ENCODE measurements at places on chromosomes 11 and 22. TPM values are rescaled to one million over a fixed set of nuclear protein-coding genes. Genes with fewer than 3 reads are reported as not detected.

OR52H1 gene
- total RNA-seq = not detected

GRCh38 chr11:17733261-17733660 is 1.3 kb upstream of the KCNC1 start:
- no peak overlapping the region for H3K4me3 ChIP-seq
- no peak overlapping the region for H3K27ac ChIP-seq
- no peaks in the 10 kb centered on the region for H3K36me3 ChIP-seq
- peaks cover 4% of the 10 kb centered on the region for H3K4me1 ChIP-seq

DNA sequence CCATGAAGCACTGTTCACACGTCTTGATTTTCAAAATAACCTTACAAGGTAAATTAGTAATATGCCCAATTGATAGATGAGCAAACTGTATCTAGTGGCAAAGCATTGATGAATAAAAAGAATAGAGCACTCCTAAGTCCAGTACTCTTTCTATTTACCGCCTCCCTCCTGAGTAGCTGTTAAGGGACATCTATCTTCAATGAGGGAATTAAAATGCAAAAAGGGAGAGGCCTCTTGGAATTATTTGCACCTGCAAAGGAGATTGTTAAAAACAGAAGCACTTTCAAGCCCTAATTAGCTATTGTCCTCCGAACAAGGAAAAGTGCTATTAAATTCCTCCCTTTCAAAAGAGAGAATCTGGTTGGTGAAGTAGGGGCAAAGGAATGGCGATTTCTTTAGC is 6.8 kb upstream of the GALNT18 start:
- H3K27me3 ChIP-seq = peaks cover 45% of the 10 kb centered on the region
- H3K27ac ChIP-seq = no peak overlapping the region
- no peak for DNase-seq
- no peaks in the 10 kb centered on the region for H3K36me3 ChIP-seq
- H3K4me1 ChIP-seq = no peaks in the 10 kb centered on the region

DNA sequence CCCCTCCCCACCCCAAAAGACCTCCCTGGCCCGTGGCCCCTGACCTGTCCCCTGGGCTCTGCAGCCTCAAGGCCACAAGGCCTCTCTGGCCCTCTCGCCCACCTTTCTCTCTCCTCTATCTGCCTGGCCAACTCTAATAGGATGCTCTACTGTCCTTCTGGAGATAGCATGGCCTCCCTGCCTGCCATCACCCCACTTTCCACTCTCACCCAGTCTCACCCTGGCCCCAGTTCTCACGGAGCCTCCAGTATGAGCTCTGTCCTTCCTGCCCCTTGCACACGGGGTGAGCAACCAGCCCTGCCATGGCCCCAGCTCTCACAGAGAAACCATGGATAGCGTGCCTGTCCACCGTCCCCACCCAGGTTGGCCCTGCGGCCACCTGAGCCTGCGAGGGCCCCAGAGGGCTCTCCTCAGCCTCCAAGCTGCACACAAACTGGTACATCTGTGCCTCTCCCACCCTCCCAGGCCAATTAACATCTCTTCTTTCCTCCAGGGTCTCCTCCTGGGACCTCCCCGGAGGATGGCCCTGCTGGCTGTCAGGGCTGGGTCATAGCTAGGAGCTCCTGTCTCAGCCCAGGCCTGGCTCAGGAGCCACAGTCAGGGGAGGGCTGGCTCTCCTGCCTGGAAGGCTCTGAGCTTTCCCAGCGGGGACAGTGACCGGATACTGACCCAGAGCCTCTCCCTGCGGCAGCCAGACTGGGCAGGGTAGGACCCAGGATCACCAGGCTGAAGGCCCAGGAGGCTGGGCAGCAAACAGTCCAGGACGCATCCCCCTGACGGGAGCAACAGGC is 22.3 kb downstream of the RTN4R start:
- peaks cover 24% of the 10 kb centered on the region for H3K4me1 ChIP-seq
- no peaks in the 10 kb centered on the region for H3K36me3 ChIP-seq
- no peaks in the 10 kb centered on the region for H3K27me3 ChIP-seq
- no peak overlapping the region for H3K4me3 ChIP-seq
- no peak for DNase-seq

- H3K4me1 ChIP-seq = no peaks in the 10 kb centered on the region
- no peak for DNase-seq
- H3K27me3 ChIP-seq = no peaks in the 10 kb centered on the region
- no peak overlapping the region for H3K4me3 ChIP-seq
- no peaks in the 10 kb centered on the region for H3K36me3 ChIP-seq
Observed at GRCh38 chr22:27686534-27686933, 115.0 kb downstream of the MN1 start.

DNA sequence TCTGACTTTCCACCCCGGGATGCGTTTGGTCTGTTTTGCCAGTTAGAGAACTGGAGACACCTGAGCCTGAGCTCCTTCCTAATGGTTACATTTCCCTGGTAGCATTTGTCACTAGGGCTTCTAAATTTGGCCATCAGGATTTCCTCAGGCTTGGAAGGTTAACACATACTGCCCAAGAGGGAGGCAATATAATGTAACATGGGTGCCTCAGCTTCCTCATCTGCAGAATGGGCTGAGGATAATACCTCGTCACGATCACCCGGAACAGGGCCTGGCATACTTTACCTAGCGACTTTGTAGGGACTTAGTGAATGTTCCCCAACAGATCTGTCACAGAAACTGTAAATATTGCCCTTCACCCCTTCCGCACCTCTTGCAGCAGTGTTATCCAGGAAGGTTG is 11.3 kb downstream of the IL17RA start:
- H3K36me3 ChIP-seq = peaks cover 60% of the 10 kb centered on the region
- DNase-seq = no peak
- H3K4me1 ChIP-seq = peaks cover 79% of the 10 kb centered on the region
- H3K27me3 ChIP-seq = no peaks in the 10 kb centered on the region
- H3K27ac ChIP-seq = no peak overlapping the region
- H3K4me3 ChIP-seq = no peak overlapping the region

DNA sequence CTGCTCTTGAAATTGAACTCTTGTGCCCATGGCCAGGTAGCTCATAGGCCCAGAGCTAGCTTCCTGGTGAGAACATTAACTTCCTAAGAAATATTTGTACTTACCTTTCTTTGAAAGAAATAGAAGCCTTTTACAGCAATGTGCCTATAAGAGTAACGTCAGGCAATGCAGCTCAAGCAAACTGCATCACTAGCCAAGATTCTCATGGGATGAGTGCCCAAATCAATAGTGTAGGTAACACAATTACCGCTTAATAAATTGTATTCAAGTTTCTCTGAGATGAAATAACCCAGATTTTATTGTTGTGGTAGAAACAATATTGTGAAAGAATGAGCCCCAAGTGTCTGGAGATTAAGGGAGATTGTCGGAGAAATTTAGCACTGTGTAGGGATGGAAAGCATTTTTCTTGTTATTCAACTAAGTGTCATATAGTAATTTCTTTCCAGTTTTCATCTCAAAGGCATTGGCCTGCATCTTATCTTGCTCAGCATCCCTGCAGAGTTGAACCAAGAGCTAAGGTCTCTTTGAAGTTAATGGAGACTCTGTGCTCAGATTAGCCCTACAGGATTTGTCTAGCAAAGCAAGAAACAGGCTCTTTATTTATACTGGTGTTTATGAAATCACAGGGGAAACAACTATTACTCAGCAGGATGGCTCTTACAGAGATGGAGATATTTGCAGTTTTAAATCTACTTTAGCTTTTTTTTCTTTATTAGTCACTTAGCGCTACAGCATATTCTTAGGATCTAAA is 321.0 kb upstream of the PDGFD start:
- no peaks in the 10 kb centered on the region for H3K27me3 ChIP-seq
- H3K27ac ChIP-seq = no peak overlapping the region
- H3K4me3 ChIP-seq = no peak overlapping the region

DNA sequence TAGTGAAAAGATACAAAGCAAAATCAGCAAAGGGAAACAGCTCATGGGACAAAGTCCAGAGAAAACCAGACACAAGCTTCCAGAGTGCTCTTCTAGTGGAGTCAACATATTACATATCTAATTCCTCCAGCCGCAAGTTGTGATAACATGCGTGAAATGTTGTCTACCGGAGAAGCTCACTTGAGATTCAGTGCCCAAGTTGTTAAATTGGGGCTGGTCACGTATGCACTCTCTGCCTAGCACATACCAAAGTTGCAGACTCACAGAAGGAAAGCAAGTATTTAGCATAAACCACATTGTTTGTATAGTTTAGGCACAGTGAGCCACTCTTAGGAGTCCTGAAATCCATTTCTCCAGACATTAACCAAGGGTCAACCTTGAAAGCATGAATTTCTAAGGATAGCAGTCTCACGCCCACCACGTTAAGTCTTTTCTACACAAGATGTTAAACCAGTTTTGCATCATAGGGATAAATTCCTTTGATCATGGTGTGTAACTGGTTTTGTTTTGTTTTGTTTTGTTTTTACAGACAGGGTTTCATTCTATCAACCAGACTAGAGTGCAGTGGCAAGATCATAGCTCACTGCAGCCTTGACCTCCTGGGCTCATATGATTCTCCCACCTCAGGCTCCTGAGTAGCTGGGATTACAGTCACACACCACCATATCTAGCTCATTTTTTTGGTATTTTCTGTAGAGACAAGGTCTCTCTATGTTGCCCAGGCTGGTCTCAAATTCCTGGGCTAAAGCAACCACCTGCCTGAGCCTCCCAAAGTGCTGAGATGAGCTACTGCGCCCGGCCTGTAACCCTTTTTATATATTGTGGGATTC is 39.5 kb upstream of the EP300 start:
- H3K4me3 ChIP-seq = no peak overlapping the region
- H3K36me3 ChIP-seq = no peaks in the 10 kb centered on the region
- peaks cover 3% of the 10 kb centered on the region for H3K27me3 ChIP-seq
- H3K27ac ChIP-seq = no peak overlapping the region

DNA sequence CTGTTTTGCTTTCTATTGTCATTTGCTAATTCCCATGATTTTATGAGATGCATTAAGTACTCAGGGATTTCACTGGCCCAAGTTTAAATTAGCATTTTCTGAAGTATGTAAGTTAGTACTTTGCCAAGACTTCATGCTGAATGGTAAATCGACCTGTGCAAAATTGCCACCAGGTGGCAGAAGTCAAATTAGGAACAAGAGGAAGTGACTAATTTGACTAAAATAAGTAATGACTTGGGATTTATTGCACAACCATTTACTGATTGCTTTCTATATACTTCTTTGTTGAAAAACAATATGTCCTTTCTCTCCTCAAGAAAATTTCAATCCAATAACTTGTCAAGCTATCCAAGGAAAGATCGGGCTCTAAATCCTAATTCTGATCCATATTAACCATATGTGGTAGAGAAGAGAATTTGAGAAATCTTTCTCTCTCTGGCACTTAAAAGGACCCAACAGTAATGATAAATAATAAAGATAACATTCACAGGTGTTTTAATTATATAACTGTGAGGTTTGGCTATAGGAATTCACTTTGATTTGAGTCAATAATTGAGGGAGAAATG is 253.7 kb upstream of the CHORDC1 start:
- H3K36me3 ChIP-seq = no peaks in the 10 kb centered on the region
- DNase-seq = peak; percentile 60
- no peak overlapping the region for H3K27ac ChIP-seq
- H3K4me1 ChIP-seq = no peaks in the 10 kb centered on the region

DNA sequence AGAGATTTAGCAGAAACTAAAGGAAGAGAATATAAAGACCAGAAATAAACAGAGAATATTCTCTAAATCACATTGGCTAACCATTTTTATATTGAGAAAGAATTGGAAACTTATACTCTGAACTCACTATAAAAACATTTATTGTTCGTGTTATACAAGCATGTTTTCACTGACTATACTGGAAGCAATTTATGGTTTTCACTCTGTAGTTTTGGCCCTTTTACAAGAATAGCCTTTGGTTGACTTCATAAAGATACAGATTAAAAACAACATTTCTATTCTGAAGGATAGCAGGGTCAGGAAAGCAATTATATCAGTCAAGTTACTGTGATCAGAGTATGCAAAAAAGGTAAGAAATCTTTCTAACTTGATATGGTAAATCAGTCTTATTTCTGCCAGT is 965.7 kb upstream of the FAT3 start:
- no peak for DNase-seq
- no peaks in the 10 kb centered on the region for H3K27me3 ChIP-seq
- no peak overlapping the region for H3K27ac ChIP-seq

DNA sequence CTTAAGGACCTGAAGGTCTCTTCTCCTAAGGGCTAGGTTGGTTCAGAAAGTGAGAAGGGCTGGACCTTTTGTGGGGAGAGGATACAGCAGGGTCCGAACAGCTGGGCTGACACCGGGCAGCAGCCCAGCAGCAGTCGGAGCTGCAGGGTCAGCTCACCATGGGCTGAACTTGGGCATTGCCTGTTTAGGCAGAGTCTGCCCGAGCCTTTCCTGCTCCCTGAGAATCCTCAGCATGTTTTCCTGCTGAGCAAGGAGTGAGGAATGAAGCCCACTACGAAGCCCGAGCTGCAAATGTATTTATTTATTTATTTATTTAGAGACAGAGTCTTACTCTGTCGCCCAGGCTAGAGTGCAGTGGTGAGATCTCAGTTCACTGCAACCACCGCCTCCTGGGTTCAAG is 83.9 kb downstream of the PTPRJ start:
- H3K36me3 ChIP-seq = peaks cover 41% of the 10 kb centered on the region
- H3K4me3 ChIP-seq = no peak overlapping the region
- H3K27me3 ChIP-seq = no peaks in the 10 kb centered on the region
- no peak for DNase-seq

All from activated CD4-positive, alpha-beta T cell treated with anti-CD3 and anti-CD28 coated beads, Interleukin-2, amount 10 ng/mL, durations not matched to agents 24 days and 14 days (primary cell).